ENCODE measurements at places on chromosomes 4 and X.
A peak's percentile ranks its signal among the peaks of the same experiment; 100 is the strongest.

GRCh38 chr4:69936566-69936965 is 5.7 kb downstream of the CSN1S1 start:
- no peak for DNase-seq

GRCh38 chr4:121255986-121256750 is 92.0 kb upstream of the TNIP3 start:
- DNase-seq = no peak

DNA sequence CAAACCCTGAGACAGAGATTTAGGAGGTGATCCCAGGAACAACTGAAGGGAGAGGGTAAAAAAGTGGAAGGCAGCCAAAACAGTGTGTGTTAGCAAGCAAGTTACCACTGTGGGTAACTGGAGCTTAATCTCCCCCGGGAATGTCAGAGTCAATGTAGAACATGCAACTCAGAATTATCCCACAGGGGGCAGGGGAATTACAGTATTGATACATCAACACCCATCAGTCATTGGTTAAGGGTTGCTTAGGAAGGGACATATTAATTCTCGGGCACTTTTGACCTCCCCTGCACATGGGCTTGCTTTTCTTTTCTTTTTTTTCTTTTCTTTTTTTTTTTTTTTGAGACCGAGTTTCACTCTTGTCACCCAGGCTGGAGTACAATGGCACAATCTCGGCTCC is 29.3 kb downstream of the CXorf58 start:
- no peak for DNase-seq

DNA sequence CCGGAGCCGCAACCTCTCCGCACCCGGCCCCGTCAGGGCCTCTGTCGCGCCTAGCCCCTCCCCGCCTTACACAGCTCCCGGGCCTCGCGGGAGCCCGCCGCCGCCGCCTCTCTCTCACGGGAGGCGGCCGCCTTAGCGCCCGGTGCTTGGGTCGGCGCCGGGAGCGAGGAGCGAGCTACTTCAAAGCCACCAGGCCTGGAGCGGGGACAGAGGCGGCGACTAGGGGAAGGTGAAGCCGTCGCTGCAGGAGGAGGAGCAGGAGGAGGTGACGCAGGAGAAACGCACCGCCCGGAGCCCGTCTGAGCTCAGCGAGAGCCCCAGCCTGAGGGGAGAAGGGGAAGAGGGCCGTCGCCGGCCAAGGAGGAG is 250 bp downstream of the USP9X start:
- DNase-seq = peak; percentile 17

DNA sequence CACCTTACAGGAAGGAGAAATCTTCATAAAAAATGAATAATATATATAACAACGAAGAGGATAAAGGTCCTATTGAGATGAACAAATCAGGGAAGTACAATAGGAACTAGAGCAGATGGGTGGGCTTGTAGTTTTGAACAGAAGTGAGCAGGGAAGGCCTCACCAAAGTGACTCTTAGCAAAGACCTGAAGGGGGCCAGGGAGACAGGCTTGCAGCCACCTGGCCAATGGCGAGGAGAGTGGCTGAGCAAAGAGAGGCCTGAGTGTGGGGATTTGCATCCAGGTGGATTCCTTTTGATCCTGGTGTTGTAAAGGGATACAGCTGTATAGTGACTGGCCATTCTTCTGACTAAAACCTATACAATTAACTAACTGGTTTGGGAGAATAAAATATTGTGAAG is 354.1 kb downstream of the CAMK2D start:
- DNase-seq = no peak

Measured in stimulated activated CD8-positive, alpha-beta memory T cell treated with anti-CD3 and anti-CD28 coated beads, Interleukin-7, amount 100 ng/mL, for 1 hour (primary cell).